ENCODE measurements at places on chromosomes 5 and 9.
A peak's percentile ranks its signal among the peaks of the same experiment; 100 is the strongest.

GRCh38 chr9:130933114-130934046, 5.7 kb downstream of the FIBCD1 start:
- no peak for DNase-seq

GRCh38 chr5:149448431-149448830, 69.3 kb upstream of the IL17B start:
- DNase-seq: no peak

DNA sequence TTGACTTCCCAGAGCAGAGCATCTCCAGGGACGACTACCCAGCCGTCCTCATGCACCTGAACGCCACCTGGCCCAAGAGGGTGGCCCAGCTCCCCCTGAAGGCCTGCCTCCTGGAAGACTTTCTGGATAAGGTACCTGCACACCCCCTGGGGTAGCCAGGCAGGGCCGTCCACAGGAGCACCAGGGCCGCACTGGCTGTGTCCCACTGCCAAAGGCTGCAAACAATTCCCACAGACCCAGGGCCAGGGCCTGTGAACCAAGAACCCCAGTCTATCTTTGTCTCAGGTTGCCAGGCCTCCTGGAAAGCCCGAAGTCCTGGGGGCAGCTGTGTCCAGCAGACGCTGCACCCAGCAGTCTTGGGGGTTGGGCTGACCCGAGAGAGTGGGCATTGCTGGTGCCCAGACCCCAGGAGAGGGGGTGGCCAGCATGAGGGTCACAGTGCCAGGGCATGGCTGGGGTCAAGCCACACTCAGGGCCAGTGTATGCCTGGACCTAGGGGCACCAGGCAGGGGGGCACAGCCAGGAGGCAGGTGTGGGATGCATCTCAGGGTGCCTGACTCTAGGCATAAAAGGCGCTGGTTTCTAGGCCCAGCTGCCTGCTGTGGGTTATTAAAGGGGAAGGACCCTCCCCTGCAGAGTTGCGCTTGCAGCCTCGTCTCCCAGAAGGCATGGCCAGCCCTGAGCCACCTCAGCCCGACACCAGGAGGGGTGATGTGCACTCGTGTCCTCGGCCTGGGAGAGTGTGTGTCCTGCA, 17.7 kb downstream of the SLC6A18 start:
- DNase-seq: no peak

DNA sequence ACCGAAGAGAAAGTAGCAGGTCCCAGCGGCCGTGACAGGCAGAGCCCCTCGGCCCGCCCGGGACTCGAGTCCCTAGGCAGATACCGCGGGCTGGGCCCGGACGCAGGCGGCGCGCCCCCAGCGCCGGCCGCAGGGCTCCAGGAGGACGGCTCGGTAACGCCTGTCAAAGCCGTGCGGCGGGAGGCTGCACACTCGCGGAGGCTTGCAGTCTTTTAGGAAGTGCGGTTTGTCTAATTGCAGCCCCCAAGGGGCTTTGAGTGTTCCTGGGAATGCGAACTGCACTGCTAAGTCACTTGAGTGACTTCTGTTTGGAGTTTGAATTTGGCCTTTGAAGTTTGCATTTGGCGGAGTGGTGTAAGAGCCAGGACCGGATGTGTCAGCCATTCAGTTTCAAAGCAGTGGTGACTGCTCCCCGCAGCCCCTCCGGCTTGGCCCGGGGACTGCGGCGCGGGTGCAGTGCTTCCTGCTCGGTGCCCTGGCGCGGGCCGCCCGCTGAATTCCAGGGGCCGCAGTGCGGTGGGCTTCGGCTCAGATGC, 1.3 kb downstream of the MAP3K1 start:
- peak; percentile 31 for DNase-seq

DNA sequence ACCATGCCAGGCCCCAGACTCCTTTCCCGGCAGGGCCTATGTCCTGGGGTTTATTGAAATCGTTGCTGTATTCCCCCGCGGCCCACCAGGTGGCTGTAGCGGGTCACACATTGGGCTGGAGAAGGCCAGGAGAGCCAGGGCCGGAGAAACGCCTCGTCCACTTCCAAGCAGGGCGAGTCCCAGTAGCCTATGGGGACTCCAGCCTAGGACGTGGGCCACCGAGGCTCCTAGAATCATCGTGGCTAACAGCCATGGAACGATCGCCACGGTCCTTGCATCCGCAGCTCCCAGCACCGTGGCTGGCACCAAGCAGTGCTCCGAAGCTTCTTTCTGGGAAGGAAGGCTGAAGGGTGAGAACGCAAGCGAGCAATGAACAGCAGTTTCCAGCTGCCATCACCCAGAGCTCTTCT, 87.7 kb downstream of the ENTREP1 start:
- no peak for DNase-seq

GRCh38 chr9:137044037-137044436, 1.9 kb downstream of the NPDC1 start:
- DNase-seq: no peak

DNA sequence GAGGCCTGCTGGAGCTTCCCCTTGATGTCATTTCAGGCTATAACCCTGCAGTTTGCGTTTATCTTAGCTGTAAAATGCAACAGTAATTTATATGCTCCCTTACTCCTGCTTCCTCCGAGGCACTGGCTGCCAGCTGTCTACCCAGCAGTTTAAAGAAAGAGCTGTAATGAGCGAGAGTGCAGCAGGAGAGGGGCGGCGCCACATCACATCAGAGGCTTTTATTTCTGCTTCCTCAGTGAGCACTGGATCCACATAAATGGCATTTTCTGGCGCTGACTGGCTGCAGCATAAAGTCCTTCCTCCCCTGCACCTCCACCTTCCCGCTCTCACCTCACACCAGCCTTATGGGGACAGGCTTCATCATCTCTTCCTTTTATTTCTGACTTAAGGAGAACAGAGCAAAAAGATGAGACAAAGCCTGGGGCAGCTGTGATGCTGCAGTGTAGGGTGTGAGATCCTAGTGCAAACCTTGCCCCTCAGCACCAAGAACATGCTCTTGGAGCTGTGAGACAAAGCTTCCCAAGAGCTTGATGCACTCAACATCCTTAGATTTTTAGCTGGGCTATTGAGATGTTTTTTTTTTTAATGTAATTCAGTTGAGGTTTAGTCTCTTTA, 829.6 kb upstream of the ZNF608 start:
- no peak for DNase-seq

DNA sequence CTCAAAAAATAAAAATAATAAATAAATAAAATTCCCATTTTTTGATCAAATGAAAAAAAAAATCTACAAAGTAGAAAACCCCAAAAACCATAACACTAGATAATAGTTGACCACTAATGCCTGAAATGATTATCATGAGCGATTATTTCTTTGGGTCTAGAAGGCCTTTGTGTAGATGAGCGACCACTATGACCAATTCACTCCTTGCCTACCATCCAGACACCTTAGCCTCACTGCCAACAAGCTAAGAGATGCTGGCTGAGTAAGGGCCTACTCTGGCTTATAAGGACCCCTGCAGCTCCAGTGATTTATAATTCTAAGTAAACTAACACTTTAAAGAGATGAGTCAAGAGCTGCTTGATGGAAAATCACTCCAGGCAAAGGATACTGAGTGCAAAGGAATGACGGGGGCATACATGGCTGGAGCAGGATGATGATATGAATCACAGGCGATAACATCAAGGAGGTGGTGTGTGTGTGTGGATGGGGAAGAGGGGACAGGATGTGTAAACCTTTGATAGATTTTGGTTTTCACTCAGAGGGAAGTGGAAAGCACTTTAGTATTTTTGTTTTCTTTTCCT, 4.8 kb upstream of the F2RL1 start:
- DNase-seq: no peak

- DNase-seq: no peak
These were observed 35.4 kb downstream of the RIGI start for GRCh38 chr9:32490601-32491000.

Data from stimulated activated CD8-positive, alpha-beta memory T cell treated with anti-CD3 and anti-CD28 coated beads, Interleukin-12 subunit alpha, Interleukin-12 subunit beta, amount 100 ng/mL, for 4 hours (primary cell).